Naive thymus-derived CD4-positive, alpha-beta T cell (primary cell): ENCODE measurements at places on chromosomes 16 and 17. TPM values are rescaled to one million over a fixed set of nuclear protein-coding genes. Genes with fewer than 3 reads are reported as not detected.

DNA sequence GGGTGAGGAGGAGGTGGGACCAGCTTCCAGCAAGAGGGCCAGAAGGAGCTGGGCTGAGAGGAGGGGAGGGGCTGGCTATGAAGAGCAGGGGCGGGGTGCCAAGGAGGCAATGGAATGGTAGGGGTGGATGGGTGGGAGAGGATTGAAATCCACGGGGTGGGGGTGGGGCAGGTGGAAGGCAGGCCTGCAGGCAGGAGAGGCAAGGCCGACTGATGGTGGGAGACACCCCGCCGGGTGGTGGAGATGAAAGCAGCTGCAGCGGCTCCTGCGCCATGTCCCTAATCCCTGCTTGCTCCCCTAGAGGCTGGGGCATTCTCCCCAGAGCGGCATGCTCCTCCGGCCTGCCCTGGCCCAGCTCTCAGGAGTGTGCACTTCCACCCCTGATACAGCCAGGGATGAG, 27.8 kb upstream of the TAC4 start:
- DNase-seq: no peak

DNA sequence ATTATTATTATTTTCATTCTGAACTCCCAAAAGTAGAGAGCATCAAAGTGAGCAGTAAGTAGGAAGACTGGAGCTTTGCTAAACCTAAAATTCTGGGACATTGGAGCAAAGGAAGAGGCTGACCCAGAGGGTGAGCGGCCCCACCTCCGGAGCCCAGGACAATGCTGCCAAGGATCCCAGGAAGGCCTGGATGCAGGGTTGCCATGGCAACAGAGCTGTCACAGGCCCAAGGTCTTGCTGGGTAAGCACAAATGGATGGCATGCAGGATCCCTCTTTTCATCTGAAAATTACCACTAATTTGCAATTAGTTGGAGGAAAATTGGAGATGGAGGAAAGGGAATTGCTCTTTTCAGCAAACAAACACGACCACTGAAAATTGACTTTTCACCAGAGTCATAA, 457.9 kb upstream of the CDH5 start:
- no peak for DNase-seq

- no peak for DNase-seq
These were observed 312.2 kb upstream of the GOT2 start for GRCh38 chr16:59046335-59046734.

DNA sequence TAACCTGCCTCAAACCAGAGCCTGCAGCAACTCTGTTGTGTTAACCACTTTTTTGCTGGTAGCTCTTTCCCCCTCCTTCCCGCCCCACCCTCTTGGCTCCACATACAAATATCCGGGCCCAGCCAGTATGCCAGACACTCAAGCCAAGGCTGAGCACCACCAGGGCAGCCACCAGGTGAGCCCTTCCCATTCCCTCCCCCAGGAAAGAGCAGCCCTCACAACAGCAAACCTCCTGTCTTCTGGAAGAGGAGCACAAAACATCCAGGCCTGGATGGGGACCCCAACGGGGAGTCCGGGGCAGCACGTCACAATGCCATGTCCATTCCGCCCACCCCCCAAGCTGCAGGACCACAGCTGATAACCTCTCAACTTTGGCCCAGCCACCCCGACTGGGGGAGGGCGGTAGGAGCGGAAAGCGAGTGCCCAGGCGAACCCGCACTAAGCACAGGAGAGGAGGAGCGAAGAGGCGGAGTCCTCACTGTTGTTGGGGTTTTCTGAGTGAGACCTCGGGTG, 757 bp downstream of the ORMDL3 start:
- peak; percentile 61 for DNase-seq

DNA sequence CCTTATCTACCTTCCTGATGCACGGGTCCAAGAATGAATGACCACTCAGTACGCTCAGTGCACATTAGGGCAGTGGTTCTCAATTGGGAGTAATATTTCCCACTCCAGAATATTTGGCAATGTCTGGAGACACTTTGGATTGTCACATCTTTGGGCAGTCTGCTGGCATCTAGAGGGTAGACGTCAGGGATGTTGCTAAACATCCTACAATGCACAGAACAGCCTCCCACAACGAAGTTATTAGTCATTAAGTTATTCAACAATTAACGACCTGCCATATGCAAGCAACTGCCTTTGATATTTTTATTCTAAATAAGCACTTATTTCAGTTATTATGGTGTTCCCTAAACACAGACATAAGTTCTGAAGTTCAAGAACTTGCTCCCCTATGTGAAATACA, 669.3 kb downstream of the TOX3 start:
- no peak for DNase-seq

GRCh38 chr16:15874745-15875314, 13.6 kb downstream of the CEP20 start:
- no peak for DNase-seq

GRCh38 chr17:82932518-82933310, 92.9 kb upstream of the ZNF750 start:
- no peak for DNase-seq

DNA sequence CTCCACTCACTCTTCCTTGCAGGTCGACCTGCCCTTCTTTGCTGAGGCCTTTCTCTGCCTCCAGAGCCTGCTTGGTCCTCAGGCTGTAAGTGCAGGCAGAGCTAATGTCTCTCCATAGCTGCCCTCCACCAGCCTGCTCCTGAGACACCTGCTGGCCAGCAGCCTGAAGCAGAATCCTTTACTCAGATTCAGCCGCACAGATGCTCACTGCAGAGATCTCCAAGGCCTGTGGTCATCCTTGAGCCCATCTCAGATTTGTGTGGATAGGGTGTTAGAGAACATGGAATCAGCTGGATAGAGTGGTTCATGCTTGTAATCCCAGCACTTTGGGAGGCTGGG, 11.5 kb downstream of the DEXI start:
- DNase-seq: no peak

- no peak for DNase-seq
These were observed 108.6 kb downstream of the XYLT1 start for GRCh38 chr16:17362183-17362582.

- no peak for DNase-seq
These were observed 46.9 kb upstream of the CDC42EP4 start for GRCh38 chr17:73358668-73359067.

DNA sequence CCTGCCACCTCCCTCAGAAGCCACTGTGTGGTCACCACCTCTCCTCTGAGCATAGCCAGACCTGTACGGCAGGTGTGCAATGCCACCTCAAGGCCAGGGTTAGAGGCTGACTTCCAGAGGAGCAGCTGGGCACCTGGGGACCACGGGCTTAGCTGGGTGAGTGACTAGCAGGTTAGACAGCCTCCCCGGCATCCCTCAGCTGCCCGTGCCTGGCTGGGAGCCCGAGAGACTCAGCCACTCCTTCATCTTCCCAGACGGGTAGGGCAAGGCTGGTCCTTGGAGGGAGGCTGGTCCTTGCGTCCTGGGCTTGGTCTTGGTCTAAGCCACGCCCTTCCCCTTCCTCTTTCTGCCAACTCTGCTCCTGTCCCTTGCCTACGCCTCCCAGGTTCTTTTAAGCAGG, 7.8 kb downstream of the CRHR1 start:
- DNase-seq: no peak

GRCh38 chr16:65660390-65660789, 538.5 kb upstream of the CDH11 start:
- no peak for DNase-seq

GRCh38 chr16:27995378-27995777, 68.1 kb downstream of the GSG1L start:
- no peak for DNase-seq

- no peak for DNase-seq
These were observed 324.6 kb upstream of the CDH11 start for GRCh38 chr16:65446427-65446826.

GRCh38 chr17:60087882-60088669, 9.4 kb upstream of the HEATR6 start:
- no peak for DNase-seq

DNA sequence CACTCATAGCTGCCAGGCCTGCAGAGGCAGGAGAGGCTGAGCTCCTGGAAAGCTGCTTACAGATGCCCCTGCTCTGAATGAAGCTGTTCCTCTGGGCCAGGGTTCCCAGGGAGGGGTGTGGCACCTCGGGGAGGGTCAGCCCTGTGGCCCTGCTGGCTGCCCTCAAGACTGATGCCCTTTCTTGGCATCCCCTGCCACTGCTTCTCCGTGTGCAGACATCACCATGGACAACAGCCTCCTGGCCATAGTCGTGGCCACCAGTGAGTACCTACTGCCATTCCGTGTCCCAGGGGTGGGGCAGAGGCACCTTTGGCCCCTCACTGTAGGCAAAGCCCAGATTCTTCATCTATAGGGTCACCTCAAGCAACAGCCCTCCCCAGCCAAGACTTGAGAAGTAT, 8.9 kb downstream of the MRPL27 start:
- no peak for DNase-seq

DNA sequence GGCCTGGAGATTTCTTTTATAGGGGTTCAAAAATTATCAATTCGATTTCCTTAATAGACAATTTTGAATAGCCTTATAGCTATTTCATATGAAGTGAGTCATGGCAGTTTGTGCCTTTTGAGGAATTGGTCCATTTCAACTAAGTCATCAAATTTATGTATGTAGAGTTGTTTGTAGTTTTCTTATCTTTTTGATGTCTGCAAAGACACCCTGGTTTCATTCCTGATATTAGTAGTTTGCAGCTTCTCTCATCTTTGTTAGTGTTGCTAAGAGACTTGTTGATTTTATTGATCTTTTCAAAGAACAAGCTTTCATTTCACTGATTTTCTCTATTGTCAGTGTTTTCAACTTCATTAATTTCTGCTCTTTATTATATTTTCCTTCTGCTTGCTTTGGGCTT, 44.2 kb downstream of the N4BP1 start:
- DNase-seq: no peak

- no peak for DNase-seq
These were observed 57.1 kb downstream of the HAPSTR1 start for GRCh38 chr16:9148374-9149015.

ACSM3 gene
- total RNA-seq: 8.2 TPM

KRT40 gene
- total RNA-seq: not detected

RRAD gene
- total RNA-seq: 0.43 TPM

KRTAP2-3 gene
- not detected for total RNA-seq

PRSS33 gene
- total RNA-seq: 0.19 TPM

TGFB1I1 gene
- total RNA-seq: 0.62 TPM

SP6 gene
- 0.16 TPM for total RNA-seq

CES5A gene
- total RNA-seq: not detected

CIBAR2 gene
- total RNA-seq: not detected

NDRG4 gene
- 3.1 TPM for total RNA-seq

MPO gene
- not detected for total RNA-seq

G6PC1 gene
- not detected for total RNA-seq

ZNF174 gene
- 20.6 TPM for total RNA-seq

RAC3 gene
- total RNA-seq: 1.3 TPM

CYGB gene
- 0.20 TPM in 1 of 2 replicates, not detected in the other for total RNA-seq
